ENCODE measurements at places on chromosomes 16 and 17. TPM values are rescaled to one million over a fixed set of nuclear protein-coding genes. Genes with fewer than 3 reads are reported as not detected.

The CD300C gene
- 0.82 TPM for total RNA-seq

- DNase-seq, result no peak
These were observed 166.1 kb downstream of the PRKCA start for GRCh38 chr17:66468241-66469087.

- no peak for DNase-seq
These were observed 2.3 kb downstream of the PIEZO1 start for GRCh38 chr16:88782454-88783390.

- peak; percentile 2 for DNase-seq
These were observed 15.9 kb upstream of the ZNF629 start for GRCh38 chr16:30802936-30803335.

DNA sequence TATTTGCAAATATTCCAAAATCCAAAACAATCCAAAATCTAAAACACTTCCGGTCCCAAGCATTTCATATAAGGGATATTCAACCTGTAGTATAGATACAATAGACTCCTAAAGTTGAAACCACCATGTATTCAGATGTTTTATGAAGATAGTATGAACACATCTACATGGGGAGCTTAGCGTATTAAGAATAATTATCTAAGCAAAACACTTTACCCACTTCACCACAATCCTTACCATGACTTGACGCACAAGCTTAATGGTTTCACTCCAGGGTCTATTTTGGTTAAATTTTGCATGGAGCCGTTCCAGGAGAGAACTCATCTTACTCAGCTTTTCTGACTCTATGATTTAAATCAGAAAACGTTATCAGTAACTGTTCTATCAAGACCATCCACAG is 3.5 kb downstream of the MED1 start:
- DNase-seq, result no peak

GRCh38 chr17:18261659-18262058 is 1.2 kb downstream of the MIEF2 start:
- DNase-seq, result no peak

- peak; percentile 72 for DNase-seq
These were observed 7.2 kb upstream of the KRT36 start for GRCh38 chr17:41496803-41497484.

GRCh38 chr17:35912339-35912912 is 18.1 kb downstream of the RDM1 start:
- no peak for DNase-seq

DNA sequence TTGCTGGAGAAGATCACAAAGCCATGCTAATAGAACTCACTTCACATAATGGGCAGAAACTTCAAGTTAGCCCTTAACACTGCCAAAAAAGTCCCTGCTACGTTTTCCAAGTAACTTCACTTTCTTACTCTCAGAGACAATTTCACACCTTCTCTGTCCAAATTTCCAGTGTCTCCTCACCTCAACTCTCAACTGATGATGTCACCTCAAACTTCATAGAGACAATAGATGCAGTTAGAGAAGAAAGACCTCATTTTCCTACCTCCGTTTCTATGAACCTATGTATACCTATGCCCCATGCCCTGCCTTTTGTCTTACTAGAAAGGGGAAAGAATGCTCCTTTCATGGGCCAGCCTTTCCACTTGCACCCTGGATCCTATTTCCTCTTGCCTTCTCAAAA is 14.2 kb upstream of the EFCAB3 start:
- DNase-seq, result no peak
